ENCODE measurements at places on chromosomes 1 and 21.

- no peak for DNase-seq
These were observed 694.4 kb downstream of the MATN1 start for GRCh38 chr1:30028939-30029338.

GRCh38 chr1:206012086-206012859 is 9.1 kb upstream of the RAB7B start:
- no peak for DNase-seq

- no peak for DNase-seq
These were observed 38.5 kb upstream of the ENAH start for GRCh38 chr1:225691377-225691776.

DNA sequence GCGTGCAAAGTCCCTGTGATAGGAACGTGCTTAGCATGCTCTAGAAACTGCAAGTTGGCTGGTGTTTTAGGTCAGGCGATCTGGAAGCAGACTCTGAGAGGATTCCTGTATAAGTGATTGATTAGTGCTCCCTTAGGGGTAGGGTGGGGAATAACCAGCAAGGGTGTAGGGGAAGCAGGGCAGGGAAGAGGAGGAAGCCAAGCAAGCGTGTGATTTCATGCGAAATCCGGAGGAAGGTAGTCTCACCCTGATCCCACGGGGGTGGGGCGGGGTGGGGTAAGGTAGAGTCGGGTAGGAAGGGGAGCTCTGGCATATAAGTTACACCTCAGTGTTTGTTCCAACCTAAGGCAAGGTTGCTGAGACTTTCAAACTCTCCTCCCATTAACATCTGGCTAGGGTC is 24.9 kb upstream of the CTPS1 start:
- no peak for DNase-seq

DNA sequence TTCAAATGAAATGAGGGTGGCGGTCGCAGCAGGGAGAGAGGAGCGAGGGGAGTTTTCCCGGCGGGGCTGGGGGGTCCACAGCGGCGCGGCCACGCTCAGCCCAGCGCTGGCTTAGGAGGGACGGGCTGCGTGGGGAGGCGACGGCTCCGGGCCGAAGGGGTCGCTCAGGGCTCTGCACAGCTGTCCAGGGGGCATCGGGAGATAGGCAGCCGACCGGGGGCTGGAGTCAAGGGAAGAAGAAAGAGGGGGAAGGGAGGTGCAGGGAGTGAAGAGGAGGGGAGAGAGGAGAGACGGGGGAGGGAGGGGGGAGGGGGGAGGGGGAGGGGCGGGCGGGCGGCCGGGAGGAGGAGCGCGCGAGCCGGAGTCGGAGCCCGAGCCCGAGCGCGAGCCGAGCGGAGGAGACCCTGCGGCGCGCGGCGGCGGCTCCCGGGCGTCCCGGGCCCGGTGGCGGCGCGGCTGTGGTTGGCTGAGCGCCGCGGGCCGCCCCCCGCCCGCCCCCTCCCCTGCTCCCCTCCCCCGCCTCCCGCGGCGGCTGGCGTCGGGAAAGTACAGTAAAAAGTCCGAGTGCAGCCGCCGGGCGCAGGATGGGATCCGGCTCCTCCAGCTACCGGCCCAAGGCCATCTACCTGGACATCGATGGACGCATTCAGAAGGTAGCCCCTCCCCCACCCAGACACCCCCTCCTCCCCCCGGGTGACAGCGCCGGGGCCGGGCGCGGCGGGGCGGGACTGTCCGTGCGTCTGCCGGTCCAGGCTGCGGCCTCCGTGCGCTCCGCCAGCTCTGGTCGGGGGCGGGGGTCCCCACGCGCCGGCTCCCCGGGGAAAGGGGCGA is at the start of gene PDE9A:
TSS of gene PDE9A (plus strand) at position 391 of the 831 bp plus-strand sequence. CDS start at position 585, 194 bp downstream.
- DNase-seq = no peak

DNA sequence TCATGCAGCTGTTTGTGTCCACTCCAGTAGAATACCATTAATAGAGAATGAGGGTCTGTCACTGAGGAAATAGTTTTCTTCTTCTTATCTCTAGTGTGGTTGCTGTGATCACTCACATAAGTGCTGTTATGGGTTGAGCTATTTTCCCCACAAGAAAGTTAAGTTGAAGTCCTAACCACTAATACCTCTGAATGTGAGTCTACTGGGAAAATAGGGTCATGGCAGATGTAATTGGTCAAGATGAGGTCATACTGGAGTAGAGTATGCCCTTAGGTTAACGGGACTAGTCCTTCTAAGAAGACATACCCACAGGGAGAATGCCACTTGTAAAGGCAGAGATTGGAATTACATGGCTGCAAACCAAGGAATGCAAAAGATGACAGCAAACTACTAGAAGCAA is 70.5 kb upstream of the COL24A1 start:
- no peak for DNase-seq

- no peak for DNase-seq
These were observed 9.2 kb downstream of the DENND4B start for GRCh38 chr1:153937331-153937730.

- no peak for DNase-seq
These were observed 8.7 kb downstream of the ACAP3 start for GRCh38 chr1:1298861-1299685.

- peak; percentile 84 for DNase-seq
These were observed 1.5 kb downstream of the RPS6KA1 start for GRCh38 chr1:26530895-26531598.

- no peak for DNase-seq
These were observed 101.1 kb downstream of the CDC7 start for GRCh38 chr1:91601554-91602376.

DNA sequence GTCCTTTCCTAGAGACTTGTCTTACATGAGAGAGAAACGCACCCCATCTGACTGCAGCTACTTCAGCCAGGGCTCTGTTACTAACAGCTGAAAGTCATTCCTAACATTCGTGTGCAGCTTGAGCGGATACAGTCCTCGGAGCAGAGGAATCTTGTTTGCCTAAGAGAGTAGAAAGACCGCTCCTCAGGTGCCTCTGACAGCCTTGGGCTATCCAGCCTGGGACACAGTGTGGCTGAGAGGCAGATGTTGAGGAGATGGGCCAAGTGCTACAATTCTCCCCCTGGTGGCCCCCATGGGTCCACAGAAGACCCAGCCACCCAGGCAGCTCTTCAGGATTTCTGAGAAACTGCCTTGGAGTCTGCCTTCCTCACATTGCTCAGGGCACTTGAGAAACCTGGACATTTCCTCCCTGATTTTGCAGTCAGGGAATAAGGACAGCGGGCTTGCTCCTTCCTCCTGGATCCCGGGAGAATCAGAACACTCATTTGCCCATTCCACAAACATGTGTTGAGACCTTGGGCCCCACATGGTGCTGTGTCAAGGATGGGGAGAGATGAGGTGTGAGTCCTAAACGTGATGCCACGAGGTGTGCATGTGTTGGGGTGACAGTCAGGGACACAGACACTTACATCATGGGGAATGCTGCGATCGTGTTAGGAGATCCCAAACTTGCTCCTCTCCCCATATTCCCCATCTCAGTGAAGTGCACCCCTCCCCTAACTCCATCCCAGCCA is 13.1 kb downstream of the TRIM62 start:
- no peak for DNase-seq

GRCh38 chr1:26827663-26828062 is 1.2 kb downstream of the ZDHHC18 start:
- no peak for DNase-seq

GRCh38 chr1:29213055-29213454 is 17.7 kb downstream of the MECR start:
- no peak for DNase-seq

Data from vagina (tissue), 2 donors.